ENCODE measurements at places on chromosomes 11 and 22. TPM values are rescaled to one million over a fixed set of nuclear protein-coding genes. Genes with fewer than 3 reads are reported as not detected.

DNA sequence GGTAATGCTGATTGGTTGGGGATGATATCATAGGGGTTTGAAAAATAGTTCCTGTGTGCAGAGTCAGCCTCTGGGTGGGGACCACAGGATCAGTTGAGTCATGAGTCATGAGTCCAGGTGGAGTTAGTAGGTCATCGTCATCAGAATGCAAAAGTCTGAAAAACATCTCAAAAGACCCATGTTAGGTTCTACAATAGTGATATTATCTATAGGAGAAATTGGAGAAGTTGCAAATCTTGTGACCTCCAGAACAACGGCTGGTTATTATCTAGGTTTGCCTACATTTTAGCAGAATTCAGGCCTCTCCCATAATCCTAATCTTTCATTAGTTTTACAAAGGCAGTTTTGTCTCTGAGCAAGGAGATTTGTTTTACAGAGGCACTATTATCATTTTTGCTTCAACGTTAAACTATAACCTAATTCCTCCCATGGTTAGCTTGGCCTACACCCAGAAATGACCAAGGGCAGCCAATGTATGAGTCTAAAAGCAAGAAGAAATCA is 38.9 kb downstream of the MS4A2 start:
- DNase-seq: no peak

- no peak for DNase-seq
Measured at GRCh38 chr22:19591568-19591967, 67.4 kb upstream of the CLDN5 start.

DNA sequence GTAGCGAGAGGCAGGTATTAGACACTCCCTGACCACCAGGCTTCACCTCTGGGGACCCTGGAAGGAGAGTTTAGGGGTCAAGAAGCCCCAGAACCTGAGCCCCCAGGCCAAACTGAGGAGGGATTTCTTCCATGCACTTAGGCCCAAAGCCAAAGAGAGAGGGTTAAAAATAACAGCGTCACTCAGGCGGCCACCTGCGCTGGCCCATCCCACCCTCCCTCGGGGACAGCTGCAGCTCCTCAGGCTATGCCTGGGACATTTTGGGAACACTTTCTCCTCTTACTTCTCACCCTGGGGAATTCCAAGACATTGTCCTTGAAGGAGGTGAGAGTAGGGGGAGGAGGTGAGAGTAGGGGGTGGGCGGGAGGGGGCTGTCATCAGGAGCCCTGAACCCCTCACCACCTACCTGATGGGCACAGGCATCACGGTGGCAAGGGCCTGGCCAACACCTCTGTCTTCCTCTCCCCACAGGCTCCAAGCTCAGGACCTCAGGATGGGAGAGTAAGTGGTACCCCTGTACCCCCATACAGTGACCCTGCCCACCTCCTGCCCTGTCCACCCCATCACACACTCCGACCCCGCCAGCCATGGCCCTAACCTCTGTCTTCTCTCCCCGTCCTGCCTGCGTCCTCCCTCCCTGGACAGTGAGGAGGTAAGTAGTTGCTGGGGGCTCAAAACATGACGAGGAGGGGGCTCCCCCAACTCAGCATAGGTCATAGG is 583 bp downstream of the TNNI2 start:
- DNase-seq: no peak

DNA sequence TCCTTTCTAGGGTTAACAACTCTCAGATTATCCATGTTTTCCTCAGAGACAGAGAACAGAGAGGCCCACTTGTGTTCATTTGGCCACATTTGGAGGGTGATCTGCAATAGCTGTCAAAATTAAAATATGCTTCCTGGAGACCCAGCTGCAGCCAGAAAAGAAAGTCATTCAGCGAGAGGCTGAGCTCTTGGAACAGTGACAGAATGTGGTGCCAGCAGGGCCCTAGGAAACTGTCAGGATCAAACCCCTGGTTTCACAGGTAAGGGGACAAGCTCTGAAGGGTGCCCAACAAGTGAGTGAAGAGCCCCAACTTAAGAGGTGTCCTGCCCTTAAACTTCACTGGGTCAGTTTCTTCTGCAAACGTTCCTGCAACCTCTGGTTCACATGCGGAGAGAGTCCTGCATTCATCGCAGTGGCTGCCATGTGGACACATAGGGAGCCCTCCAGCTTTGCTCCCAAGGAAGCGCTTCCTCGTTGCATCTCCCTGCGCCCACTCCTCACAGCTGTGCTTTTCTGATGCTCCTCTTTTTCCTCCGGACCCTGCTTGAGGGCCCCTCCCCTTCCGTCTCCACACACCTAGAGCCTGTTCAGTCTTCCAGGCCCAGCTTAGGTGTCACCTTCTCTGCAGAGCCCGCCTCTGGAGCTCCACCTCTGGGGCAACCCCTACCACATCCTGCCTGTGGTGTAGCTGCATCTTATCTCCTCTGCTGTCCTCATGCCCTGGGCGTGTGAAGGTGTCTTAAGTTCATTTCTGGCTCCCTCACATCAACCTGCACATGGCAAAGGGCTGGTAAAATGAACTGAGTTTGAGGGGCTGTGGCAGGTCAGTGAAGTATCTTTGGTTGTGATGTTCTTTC is 3.9 kb downstream of the UCP3 start:
- no peak for DNase-seq

DNA sequence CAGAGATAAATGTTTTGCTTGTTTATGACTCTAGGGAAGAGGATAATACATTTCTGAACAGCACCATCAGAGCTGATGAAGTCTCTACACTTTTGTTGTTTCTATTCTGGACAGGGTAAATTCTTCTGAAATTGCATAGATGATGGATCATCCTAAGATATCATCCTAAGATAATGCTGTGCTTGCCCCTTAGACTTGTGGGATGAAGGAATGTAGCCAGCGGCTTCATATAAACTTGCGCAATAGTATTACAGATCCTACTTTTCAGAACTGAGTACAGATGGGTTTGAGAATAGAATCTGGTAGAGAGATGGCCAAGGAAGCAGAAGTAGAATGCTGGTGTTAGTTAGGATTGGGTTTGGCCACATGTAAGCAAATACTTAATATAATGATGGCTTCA is 61.0 kb downstream of the NCAM1 start:
- DNase-seq: no peak

- no peak for DNase-seq
Measured at GRCh38 chr11:58775066-58775708, 43.4 kb upstream of the GLYAT start.

DNA sequence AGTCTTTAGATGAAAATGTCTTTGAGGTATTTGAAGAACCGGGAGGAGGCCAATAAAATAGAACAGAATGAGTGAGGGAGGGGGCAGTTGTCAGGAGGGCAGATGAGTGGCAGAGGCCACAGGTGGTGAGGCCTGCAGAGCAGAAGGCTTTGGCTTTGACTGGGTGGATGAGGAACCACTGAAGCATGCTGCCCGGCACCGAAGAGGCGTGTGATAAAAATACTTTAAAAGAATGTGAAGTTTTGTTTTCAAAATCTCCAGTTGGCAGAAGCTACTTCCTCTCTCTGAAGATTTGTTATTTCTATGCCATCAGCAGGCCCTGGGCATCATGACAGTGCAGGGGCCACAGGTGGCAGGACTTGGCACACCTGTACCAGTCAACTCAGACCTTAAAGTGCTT is 6.3 kb downstream of the MS4A12 start:
- no peak for DNase-seq

GRCh38 chr11:64181506-64182411 is 4.2 kb upstream of the STIP1 start:
- peak; percentile 83 for DNase-seq

- no peak for DNase-seq
Measured at GRCh38 chr22:39845529-39845928, 48.0 kb downstream of the ENTHD1 start.

DNA sequence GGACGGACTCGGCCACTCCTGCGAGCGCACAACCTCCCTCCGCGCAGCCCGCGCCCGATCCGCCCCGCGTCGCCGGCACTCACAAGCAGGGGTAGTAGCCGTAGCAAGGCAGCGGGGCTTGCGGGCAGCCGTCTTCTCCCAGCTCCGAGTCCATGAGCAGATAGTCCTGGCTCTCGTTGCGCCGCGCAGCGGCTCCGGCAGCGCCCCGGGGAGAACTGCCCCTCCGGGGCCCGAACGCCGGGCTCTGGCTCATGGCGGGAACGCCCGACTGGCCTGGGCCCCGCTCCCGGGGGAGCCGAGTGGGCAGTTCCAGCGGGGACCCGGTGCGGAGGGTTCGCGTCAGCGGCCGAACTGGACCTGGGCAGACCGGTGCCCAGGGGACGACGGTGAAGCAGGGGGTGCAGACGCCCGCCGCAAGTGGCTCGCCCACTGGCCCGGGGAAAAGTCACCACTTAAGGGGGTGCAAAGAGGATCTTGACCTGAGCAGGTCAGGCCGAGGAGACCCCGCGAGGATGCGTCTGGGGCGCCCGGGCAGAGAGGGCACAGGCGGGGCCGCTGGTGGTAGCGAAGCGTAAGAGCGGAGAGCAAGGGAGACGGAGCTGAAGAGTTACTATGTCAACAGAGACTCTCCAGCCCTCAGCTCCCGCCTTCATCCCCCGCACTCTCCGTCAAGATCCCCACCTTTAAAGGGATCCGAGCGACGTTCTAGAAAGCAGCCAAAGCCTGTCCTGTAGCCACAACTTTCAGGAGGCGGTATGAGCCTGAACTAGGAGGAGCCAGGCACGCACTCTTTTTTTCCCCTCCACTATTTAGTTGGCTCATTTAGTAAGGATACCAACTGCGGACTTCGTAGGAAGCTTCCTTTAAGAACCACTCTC is at the start of gene TRPC6:
TSS of gene TRPC6 (minus strand) at position 757 of the 878 bp plus-strand sequence. CDS start at position 253, 504 bp downstream.
- DNase-seq: peak; percentile 86

GRCh38 chr11:120011836-120012235 is 126.1 kb downstream of the TRIM29 start:
- no peak for DNase-seq

DNA sequence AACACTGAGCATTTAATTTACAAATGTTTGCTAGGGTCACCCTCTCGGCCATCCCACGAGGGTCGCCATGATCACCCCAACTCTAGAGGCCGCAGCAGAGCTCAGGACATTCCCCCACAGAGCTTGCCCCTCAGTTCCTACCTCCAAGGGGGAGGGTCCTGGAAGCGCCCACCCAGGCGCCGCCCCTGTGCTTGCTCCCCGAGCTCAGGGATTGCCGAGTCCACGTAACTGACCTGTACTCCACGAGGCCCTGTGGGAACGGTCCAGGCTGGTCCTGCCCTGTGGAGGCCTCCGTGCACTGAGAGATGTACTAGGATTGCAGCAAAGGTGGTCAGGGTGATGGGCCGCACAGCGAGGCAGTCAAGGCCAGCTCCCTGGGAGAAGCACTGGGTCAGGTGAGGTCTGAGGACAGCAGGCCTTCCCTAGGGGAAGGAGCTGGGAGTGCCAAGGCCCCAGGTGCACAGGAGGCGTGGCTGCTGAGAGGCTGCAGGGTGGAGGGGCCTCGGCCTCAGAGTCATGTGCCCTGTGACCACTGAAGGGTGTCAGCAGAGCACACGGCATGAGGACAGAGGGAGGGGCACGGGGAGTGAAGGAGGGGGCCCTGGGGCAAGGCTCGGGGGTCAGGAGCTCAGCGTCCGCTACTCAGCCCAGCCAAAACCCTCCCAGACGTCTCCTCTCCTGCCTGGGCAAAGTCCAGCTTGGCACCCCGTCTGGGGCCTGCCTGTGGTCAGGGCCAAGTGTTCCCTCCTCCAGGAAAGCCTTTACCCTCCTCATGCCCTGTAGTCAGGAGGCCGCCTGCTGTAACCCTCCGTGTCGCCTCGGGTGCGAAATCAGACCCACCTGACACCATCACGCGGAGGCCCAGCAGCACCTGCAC is 2.4 kb upstream of the MIOX start:
- no peak for DNase-seq

DNA sequence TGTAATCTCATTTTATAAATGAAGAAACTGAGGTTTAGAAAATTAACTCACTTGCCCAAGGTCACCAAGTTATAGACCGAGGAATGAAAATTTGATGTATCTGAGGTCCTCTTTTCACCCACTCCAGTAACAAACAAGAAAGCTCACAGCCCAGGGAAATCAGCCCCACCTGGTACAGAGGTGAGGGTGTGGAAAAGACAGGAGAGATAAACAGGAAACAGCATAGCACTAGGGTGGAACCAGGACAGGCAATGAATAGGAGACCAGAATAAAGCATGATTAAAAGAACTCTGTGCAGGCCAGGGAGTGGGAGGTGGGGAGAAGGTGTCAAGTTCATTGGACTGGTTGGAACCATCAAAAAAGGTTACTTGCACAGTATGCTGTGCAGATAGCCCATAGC is 46.2 kb upstream of the SMCO4 start:
- DNase-seq: no peak

DNA sequence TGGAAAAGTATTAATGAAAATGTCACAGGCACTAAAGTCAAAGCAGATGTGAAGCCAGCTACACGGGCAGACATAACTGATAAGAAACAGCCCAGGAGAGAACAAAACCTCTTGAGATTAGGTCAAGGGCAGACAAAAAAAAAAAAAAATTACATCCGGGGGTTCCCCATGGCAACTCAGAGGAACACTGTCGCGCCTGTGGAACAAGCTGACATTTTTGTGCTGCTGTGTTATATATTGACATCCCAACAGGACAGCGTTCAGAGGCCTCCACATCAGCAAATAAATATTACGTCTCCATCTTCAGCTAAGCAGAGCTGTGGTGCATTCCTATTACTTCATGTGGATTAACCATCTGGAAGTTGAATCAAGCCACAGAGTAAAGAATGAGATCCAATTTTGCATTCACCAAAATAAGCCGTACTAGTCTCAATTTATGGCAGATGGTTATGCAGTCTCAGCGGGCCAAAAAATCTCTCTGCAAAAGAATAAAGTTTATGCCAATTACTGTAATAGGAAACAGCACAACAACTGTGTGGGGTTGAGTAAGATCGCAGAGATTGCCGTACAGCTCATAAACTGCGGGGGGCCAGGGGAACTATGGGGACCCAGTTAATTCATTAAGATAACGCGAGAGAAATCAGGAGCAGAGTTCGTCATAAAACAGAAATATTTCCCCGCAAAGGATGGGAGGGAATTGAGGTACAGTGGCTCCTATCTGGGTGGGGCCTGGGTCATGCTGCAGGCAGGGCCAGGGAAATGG is 41.3 kb upstream of the MN1 start:
- no peak for DNase-seq

GRCh38 chr11:64450168-64450560 is 91.2 kb downstream of the RPS6KA4 start:
- DNase-seq: no peak

- no peak for DNase-seq
Measured at GRCh38 chr11:123461164-123461563, 31.1 kb downstream of the GRAMD1B start.

- no peak for DNase-seq
Measured at GRCh38 chr11:32312206-32312817, 123.0 kb downstream of the WT1 start.

GRCh38 chr22:19203834-19204233 is 25.3 kb upstream of the SLC25A1 start:
- DNase-seq: no peak

DNA sequence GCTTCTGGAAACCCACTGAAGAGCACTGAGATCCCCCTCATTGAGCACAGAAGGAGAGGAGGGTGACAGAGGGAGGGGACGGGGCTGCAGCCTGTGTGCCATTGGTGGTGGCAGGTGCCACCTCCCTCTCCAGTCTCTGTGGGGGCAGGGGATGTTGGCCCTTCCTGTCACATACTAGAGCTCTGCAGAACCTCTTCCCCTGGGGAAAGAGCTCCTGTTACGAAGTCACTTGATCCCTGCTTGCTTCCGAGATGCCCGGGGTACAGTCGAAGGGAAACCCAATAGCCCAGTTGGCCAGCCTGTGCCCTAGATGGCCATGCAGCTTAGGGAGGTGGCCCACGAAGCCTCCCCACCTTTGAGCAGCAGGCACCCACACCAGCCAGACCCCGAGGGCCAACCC is 29.4 kb downstream of the DAGLA start:
- DNase-seq: no peak

RASSF10 gene
- polyA plus RNA-seq: 0.52 TPM

OR51E1 gene
- polyA plus RNA-seq: not detected

HBG2 gene
- polyA plus RNA-seq: not detected

SLC22A9 gene
- polyA plus RNA-seq: not detected

TOP3B gene
- polyA plus RNA-seq: 35.7 TPM

SPINDOC gene
- 9.4 TPM for polyA plus RNA-seq

PACS1 gene
- 8.0 TPM for polyA plus RNA-seq

NLRP14 gene
- polyA plus RNA-seq: 0.14 TPM
